A549 treated with CORT108297 at 1 μM for 4 hours (cell line): ENCODE measurements at places on chromosomes 2 and 18. TPM values are rescaled to one million over a fixed set of nuclear protein-coding genes. Genes with fewer than 3 reads are reported as not detected.

Gene MAP4K4
- 63.8 to 93.5 TPM (median 82.2 TPM) in 5 replicates for total RNA-seq

Gene GCG
- total RNA-seq: not detected in 5 replicates

Gene MRPL44
- 45.5 to 53.4 TPM (median 47.2 TPM) in 5 replicates for total RNA-seq

Gene TSPYL6
- total RNA-seq: not detected in 5 replicates

Gene PPP1R1C
- total RNA-seq: 1.6 to 2.2 TPM (median 1.8 TPM) in 5 replicates

Gene FOXD4L1
- total RNA-seq: 0.20 to 0.67 TPM (median 0.34 TPM) in 5 replicates

Gene DYSF
- total RNA-seq: 0.50 to 1.2 TPM (median 0.67 TPM) in 5 replicates

Gene CHRND
- not detected in 5 replicates for total RNA-seq

Gene CXCR1
- not detected in 5 replicates for total RNA-seq

Gene SRD5A2
- 0.01 to 0.05 TPM (median 0.03 TPM) in 4 of 5 replicates, not detected in the other for total RNA-seq

Gene FOXI3
- 0.05 TPM in 1 of 5 replicates, not detected in the others for total RNA-seq

Gene SP5
- total RNA-seq: 0.05 TPM in 1 of 5 replicates, not detected in the others

Gene POMC
- total RNA-seq: not detected in 5 replicates

Gene CTAGE1
- total RNA-seq: 0.05 TPM in 1 of 5 replicates, not detected in the others

Gene UGT1A1
- total RNA-seq: 0.58 to 1.6 TPM (median 0.94 TPM) in 5 replicates

Gene PAIP2B
- total RNA-seq: 0.25 to 0.35 TPM (median 0.27 TPM) in 5 replicates
